ENCODE measurements at places on chromosomes 5 and 9. TPM values are rescaled to one million over a fixed set of nuclear protein-coding genes. Genes with fewer than 3 reads are reported as not detected.

GABRP gene
- not detected for total RNA-seq

BAG1 gene
- 70.4 TPM for total RNA-seq

TMOD1 gene
- total RNA-seq, result 1.1 TPM

PCDHGB7 gene
- total RNA-seq, result 0.39 TPM

ENDOG gene
- 15.3 TPM for total RNA-seq

LCN15 gene
- not detected for total RNA-seq

OSMR gene
- not detected for total RNA-seq

NREP gene
- 30.3 TPM for total RNA-seq

AK8 gene
- total RNA-seq, result not detected

ZMAT2 gene
- 56.7 TPM for total RNA-seq

OR13C4 gene
- not detected for total RNA-seq

All from T-helper 2 cell treated with Interferon-gamma antibody and Interleukin-4, amounts not matched to agents 100 ng/mL and 5 ng/mL, for 36 hours (primary cell).